ENCODE measurements at places on chromosomes 7 and 10.
A peak's percentile ranks its signal among the peaks of the same experiment; 100 is the strongest.

- peak; percentile 63 for DNase-seq
Observed at GRCh38 chr7:101486433-101487104, 123.9 kb downstream of the COL26A1 start.

DNA sequence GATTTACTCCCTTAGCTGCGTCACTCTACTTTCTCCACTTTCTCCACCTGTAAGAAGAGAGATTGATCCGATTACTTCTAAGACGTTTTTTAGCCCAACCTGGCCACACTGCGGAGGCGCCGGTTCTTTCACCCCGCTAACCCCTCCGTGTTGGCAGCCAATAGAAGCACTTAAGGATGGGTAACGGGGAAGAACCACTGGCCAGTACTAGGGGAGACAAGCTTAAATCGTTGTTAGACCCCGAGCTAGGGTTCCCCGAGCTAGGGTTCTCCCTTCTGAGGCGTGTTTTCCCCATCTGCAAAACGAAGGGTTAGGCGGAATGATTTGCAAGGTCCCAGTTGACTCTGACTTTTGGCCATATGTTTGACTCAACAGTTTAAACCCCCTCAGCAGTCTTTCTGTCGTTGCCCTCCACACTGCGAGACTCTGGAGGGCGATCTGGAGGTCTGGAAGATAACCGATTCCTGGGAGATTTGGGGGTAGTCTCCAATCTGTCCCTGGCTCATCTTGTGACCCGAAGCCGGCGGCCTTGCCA, 644 bp downstream of the UMAD1 start:
- DNase-seq: peak; percentile 25

- DNase-seq: no peak
Observed at GRCh38 chr10:62045765-62046521, 144.4 kb downstream of the ARID5B start.

GRCh38 chr10:97805096-97805884, 33.5 kb upstream of the SFRP5 start:
- DNase-seq: peak; percentile 51

- DNase-seq: no peak
Observed at GRCh38 chr7:134619627-134620331, 26.9 kb upstream of the BPGM start.

GRCh38 chr10:63528084-63528744, 7.0 kb downstream of the REEP3 start:
- no peak for DNase-seq

GRCh38 chr7:32658034-32658433, 162.7 kb downstream of the AVL9 start:
- DNase-seq: no peak

DNA sequence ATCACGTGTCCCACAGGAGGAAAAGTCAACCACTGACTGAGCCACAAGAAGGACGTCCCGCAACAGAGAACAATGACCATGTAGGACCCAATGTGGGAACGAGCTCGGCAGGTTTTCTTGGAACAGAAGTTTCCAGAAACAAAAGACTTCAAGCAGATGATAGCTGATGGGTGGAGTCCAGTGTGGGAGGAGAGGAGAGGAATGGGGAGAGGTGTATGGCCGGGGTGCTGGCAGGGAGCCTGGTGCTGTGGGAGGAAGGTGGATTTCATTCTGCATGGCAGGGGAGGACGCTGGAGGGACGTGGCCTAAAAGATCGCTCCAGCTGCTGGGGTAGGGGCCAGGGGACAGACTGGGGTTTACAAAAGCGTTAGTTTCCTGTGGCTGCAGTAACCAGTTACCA, 48.5 kb upstream of the LMTK2 start:
- DNase-seq: no peak

- peak; percentile 91 for DNase-seq
Observed at GRCh38 chr10:97210543-97210960, 24.8 kb upstream of the SLIT1 start.

GRCh38 chr10:76352300-76352699, 920.9 kb downstream of the LRMDA start:
- no peak for DNase-seq

DNA sequence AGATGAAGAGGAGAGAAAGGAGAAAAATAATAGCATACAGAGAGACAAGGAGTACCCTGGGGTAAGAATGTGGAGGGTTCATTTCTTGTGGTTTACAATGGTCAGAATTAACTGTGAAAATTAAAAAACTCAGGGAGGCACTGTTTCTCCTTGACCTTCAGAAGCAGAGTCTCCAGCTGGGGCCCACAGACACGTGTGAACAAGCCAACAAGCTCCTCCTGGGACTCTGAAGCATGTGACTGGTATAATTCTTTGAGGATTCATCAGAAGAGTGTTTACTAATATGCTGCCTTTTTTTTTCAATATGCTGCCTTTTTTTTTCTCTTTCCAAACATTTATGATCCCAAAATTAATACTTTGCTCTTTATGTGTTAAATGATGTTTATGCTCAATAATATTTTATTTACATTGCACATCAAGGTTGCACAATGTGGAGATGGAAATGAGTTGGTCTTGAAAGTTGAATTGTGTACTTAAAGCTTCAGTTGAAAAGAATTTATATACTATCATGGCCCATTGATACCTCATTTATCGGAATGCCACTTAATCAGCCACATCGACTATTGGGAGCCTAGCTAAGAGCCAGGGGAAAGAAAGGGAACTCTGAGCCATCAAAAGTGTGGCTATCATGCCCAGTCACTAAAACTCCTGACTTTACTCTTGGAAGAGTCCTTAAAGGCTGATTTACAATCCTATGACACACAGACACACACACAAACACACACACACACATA, 134.7 kb upstream of the RHOBTB1 start:
- no peak for DNase-seq
